ENCODE measurements at places on chromosomes 1 and 21.
A peak's percentile ranks its signal among the peaks of the same experiment; 100 is the strongest.

- DNase-seq: peak; percentile 36
Measured at GRCh38 chr1:208207388-208208131, 36.6 kb downstream of the PLXNA2 start.

DNA sequence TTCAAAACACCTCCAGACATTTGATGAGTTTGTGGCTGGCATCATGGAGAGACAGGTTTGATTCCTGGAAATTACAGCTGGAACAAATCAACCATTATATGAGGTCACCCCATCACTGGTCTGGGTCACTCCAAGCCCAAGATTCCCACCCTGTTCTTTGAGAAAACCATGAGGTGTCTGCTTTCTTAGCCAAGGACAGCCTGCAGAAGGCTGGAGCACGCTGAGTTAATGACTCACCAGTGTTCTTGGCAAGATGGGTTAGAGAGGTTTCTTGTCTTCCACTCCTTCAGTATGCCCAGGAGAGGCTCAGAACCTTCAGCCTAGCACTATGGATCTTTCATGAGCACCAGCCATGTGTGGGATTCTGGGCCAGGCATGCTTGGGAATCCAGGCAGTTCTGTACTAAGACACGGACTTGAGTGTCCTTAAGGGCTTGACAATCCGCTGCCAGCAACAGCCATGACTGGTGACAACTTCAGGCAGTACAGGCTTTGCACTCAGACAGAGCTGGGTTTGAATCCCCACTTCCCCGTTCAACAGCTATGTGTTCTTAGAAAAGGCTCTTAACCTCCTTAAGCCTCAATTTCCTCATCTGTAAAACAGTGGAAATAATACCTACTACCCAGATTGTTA, 43.9 kb downstream of the GRHL3 start:
- peak; percentile 96 for DNase-seq

- peak; percentile 67 for DNase-seq
Measured at GRCh38 chr1:29688471-29689365, 452.4 kb downstream of the PTPRU start.

DNA sequence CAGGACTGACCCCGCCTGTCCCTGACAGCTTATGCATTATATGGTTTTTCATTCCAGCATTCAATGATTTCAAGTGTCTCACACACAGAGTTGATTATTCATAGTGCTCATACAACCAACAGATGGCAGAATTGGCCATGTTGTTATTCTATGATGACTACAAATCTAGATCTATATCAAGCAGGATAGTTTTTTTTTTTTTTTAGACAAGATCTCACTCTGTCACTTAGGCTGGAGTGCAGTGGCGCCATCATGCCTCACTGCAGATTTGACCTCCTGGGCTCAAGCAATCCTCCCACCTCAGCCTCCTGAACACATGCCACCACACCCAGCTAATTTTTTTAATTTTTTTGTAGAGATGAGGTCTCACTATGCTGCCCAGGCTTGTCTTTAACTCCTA, 40.1 kb upstream of the LRRC8D start:
- peak; percentile 66 for DNase-seq

GRCh38 chr21:25324666-25325065, 282.6 kb downstream of the MRPL39 start:
- DNase-seq: no peak

GRCh38 chr1:230123280-230124185, 56.5 kb downstream of the GALNT2 start:
- DNase-seq: no peak

- no peak for DNase-seq
Measured at GRCh38 chr21:17446737-17447136, 66.1 kb upstream of the CXADR start.

- DNase-seq: no peak
Measured at GRCh38 chr1:4023678-4024077, 123.6 kb upstream of the C1orf174 start.

DNA sequence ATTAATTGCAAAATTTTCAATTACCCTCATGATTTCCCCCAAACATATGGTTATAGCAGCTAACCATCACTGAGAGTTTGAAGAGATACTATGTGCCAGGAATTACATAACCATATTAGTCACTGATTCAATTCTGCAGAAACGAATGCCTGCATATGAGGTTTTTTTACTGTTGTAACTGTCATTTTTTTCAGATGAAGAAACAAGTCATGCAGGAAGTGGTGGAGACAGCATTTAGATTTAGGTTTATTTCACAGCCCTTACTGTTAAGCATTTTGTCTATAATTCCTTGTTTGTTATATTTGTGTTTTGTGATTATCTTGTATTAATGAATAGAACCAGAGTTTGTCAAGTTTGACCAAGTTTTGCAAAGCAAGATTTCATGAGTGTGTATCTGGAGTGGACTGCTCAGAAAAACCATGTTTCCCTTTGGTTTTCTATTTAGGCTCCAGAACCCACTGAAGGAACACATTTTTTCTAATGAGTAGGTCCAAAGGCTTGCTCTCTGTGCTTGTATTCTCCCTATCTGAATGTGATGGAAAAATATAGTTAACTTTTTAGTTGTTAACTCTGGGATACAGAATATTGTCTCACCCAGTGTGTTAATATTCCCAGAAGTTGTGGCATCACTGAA, 308.5 kb upstream of the ADAMTS5 start:
- DNase-seq: peak; percentile 69

DNA sequence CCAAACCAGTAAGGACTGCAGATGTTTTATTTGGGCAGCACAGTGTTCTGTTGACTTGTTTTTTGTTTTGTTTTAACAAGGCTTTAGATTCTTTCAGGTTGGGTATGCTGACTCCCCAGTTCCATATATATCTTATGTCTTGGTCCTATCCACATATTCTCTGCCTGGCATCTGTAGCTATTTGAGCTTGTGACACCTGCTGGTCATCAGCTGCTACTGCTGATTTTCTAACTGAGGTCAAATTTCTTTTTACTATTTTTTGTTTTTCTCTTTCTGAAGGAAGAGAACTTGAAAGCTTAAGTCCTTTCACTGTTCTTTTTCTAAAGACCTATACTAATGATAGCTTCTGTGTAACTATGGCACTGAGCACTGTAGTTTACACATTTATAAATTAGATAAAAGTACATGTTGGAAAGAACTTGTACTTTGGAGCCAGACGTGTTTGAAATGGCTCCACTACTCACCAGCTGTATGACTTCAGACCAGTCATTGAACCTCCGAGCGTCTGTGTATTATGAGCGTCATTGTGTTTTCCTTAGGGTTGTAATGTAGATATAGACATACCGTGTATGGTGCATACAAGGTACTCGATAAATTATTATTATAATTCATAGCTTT, 109.4 kb downstream of the NRDC start:
- DNase-seq: peak; percentile 68

GRCh38 chr1:52393174-52393573, 11.0 kb downstream of the ORC1 start:
- DNase-seq: no peak

GRCh38 chr21:16863908-16864307, 648.9 kb upstream of the CXADR start:
- no peak for DNase-seq

GRCh38 chr1:20069874-20070273, at the start of gene PLA2G5:
PLA2G5 (plus strand) TSS chr1:20070194; CDS start chr1:20084831, 14,637 bp downstream.
- DNase-seq: peak; percentile 71

- DNase-seq: no peak
Measured at GRCh38 chr1:41501581-41501980, 17.1 kb upstream of the EDN2 start.

GRCh38 chr1:115429884-115430283, 91.8 kb upstream of the NGF start:
- peak; percentile 31 for DNase-seq

- DNase-seq: no peak
Measured at GRCh38 chr1:16420424-16421118, 16.7 kb downstream of the SPATA21 start.

GRCh38 chr1:2909797-2910196, 108.3 kb upstream of the TTC34 start:
- no peak for DNase-seq

GRCh38 chr1:66405061-66405460, 128.9 kb upstream of the SGIP1 start:
- no peak for DNase-seq

- DNase-seq: no peak
Measured at GRCh38 chr1:29397256-29397590, 160.9 kb downstream of the PTPRU start.

All from AG08395 (cell line).